ENCODE measurements at places on chromosomes 2 and 18. TPM values are rescaled to one million over a fixed set of nuclear protein-coding genes. Genes with fewer than 3 reads are reported as not detected.

DNA sequence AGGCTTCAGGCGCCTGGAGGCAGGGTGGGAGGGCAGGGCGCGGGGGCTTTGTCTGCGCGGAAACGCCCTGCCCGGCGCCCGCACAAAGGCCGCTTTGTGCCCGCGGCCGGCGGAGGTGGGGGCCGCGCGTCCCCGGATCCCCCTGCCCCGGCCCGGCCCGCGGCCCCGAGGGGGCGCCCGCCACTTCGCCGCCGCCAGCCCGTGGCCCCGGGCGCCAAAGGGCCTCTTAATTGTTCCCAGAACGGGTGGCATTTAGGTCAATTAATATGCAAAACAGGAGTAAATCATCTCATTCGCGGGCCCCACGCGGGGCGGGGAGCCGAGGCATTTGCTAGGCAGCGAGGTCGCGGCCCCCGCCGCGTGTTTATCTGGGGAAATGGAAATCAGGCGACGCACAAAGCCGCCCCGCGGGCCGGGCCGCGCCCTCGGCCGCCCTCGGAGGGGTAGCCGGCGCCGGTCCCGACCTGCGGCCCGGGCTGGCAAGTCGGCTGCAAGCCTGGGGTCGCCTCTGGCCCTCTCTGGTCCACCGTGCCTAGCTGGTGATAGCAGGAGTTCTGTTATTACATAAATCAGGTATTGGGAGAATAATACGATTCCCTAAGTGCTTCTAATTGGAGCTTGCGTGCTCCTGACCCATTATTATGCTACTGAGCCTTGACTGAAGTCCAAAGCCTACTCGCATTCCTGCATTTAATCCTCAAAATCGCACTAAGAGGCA, 148.2 kb upstream of the GLI2 start:
- no peak overlapping the region for H3K4me3 ChIP-seq
- no peaks in the 10 kb centered on the region for H3K36me3 ChIP-seq
- H3K27me3 ChIP-seq: peaks cover 21% of the 10 kb centered on the region
- no peak overlapping the region for H3K27ac ChIP-seq
- no peak for DNase-seq

DNA sequence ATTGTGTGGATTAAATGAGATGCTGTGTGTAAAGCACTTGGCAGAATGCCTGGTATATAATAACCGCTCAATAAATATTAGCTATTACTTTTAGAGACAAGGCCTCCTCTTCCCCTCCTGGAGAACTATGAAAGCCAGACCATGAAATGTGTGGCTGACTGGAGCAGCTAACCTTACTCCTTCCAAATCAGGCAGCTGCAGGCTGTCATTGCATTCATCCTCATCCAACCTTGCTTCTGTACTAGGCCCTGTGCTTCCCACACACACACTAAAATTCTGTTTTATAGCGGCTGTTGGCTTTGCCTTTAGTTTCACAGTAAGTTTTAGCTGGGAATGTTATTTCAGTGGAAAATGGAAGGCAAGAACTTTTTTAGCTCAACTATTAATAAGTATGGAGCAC, 10.2 kb upstream of the SP9 start:
- peaks cover 60% of the 10 kb centered on the region for H3K27me3 ChIP-seq
- no peak overlapping the region for H3K4me3 ChIP-seq
- H3K4me1 ChIP-seq: peaks cover 24% of the 10 kb centered on the region
- no peaks in the 10 kb centered on the region for H3K36me3 ChIP-seq

DNA sequence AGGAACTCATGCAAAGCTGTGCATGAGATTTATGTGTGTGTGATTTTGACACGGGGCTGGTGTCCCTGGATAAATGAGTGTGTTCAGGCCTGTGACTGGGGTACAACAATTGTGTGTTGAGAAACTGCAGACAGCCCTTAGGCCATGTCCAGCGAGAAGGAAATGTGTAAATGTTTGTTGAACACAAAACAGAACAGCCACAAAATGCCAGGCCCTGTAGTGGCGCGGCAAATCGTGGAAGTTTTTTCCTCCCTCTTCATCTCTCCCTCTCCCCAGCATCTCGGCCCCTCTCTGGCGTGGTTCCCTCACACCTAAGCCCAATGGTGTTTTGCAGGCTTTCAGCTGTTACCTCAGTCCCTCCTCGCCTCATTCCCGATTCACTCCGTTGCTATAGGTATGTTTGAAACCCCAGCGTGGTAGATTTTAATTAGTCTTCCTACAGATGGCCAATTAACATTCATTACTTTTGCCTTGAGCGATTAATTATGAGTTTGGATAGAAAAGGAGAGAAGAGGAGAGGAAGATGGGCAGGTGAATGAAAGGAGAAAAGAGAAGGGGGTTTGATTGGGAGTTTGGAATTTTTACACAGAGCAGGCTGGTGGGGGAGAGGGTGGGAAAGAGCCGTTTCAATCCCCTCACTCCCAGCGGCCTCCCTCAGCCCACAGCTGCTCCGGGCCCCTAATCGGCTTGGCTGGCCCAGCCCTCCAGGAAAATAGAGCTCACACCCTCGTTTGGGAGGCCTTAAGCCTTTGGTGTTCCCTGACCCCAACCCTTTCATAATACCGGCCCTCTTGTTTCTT, 10.8 kb downstream of the SPR start:
- no peak overlapping the region for H3K4me3 ChIP-seq
- H3K4me1 ChIP-seq: no peaks in the 10 kb centered on the region
- peaks cover 27% of the 10 kb centered on the region for H3K27me3 ChIP-seq
- DNase-seq: no peak
- no peaks in the 10 kb centered on the region for H3K36me3 ChIP-seq

- peaks cover 11% of the 10 kb centered on the region for H3K4me1 ChIP-seq
- peak overlapping the region; percentile 68 for H3K27ac ChIP-seq
- H3K36me3 ChIP-seq: no peaks in the 10 kb centered on the region
Observed at GRCh38 chr2:172860336-172860707, 124.7 kb downstream of the RAPGEF4 start.

DNA sequence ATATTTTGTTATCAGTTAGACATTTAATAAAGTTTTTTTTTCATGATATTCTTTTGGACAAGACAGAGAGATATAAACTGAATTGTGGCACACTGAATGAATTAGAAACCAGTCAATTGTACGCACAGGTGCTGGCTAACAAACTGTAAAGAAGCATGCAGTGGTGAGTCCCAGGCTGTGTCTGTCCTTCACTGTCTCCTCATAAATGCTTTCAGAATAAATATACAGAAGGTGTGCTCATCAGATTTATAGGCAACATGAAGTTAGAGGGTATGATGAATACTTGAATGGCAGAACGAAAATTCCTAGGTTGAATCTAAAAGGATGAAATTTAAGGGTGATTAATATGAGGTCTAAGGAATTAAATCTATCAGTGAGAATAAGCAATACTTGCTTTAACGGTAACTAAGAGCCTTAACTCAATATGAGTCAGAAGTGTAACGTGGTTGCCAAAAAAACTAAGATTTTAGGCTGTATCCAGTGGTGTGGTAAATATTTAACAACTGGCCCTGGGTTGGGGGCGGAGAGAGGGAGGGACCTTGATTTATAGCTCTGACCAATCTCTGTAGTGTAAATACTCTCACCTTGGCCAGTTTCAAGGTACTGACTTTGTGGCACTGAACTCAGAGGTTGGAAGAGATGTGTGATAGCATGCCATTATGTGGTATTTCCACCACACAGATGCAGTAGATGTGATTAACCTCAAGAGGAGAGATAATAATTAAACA, 41.9 kb upstream of the AAK1 start:
- peaks cover 16% of the 10 kb centered on the region for H3K4me1 ChIP-seq
- H3K27me3 ChIP-seq: no peaks in the 10 kb centered on the region
- no peak overlapping the region for H3K4me3 ChIP-seq
- DNase-seq: peak; percentile 64

DNA sequence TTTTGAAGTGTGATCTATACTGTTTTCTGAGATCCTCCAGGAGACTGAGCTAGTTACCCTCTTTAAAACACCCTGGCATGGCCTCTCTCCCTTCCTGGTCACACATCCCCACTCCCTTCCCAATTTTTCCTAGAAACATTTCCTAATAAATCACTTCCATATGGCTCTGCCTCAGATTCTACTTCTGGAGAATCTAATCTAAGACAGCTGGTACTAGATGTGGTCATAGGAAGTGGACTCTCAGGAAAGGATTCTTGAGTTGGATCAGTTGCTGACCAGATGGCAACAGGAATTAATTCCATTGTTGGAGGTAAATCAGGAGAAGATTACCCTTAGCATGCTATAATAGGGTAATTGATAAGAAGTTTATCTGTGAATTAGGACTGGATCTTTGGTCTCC, 310.5 kb downstream of the SATB2 start:
- H3K27ac ChIP-seq: no peak overlapping the region
- no peaks in the 10 kb centered on the region for H3K27me3 ChIP-seq
- H3K4me1 ChIP-seq: no peaks in the 10 kb centered on the region
- DNase-seq: no peak

LRRC30 gene
- total RNA-seq: not detected

DNA sequence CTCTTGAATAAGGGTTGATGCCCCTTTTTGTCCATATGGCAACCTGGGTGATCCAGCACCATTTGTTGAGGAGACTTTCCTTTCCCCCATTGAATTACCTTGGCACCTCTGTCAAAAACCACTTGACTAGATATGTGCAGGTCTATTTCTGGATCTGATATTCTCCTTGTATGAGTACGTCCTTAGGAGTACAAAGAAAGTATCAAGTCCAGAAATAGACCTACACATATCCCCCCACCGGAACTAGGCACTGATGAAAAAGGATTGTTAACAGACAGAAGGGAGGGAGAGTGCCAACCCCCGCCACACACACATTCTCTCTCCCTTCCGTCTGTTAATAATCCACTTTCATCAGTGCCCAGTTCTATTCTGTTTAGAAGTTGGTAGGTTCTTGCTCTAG, 225.0 kb downstream of the TMEM163 start:
- no peak overlapping the region for H3K4me3 ChIP-seq
- H3K27me3 ChIP-seq: no peaks in the 10 kb centered on the region
- DNase-seq: no peak
- H3K4me1 ChIP-seq: no peaks in the 10 kb centered on the region
- H3K27ac ChIP-seq: no peak overlapping the region

GRCh38 chr2:208130712-208131110, 1.1 kb upstream of the CRYGC start:
- peaks cover 29% of the 10 kb centered on the region for H3K4me1 ChIP-seq
- no peak for DNase-seq
- H3K36me3 ChIP-seq: no peaks in the 10 kb centered on the region
- no peak overlapping the region for H3K4me3 ChIP-seq

DNA sequence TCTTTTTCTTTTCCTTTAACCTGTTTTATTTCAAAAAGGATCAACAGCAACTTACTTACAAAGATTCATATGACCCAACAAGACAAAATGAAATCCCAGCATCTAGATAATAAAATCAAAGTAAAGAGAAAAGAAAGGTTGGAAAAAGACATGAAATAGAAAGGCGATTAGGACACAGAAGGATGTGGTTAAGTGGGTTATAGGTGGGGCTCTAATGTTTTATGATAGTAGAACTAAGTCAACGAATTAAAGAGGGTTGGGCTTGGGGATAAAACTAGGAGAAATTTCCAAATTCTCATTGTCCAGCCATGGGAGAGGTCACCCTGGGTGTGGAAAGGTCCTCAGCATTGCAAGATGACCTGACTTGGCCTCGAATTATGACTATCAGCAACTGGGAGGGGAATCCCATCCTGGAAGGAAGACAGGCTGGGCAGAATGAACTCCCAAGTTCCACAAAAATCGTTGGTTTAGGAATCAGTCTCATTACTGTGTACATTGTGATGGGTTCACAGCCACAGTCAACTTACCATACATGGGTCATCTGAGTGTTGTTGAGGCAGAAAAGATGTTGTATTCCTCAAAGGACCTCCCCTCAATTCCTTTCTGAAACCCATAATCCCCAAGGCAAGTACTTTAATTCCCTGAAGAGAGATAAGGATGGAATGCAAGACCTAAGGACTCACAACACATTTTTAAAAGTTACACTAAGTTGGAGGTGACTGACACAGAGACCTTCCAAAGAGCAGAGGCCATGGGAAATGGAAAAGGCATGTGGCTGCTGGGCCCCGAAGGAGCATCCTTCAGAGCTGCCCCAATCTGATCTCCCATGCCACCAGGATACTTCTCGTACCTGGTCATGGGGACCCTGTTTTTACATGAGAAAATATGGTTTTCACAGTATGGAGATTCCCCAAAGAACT, 167.6 kb downstream of the UXS1 start:
- peaks cover 26% of the 10 kb centered on the region for H3K4me1 ChIP-seq
- no peak overlapping the region for H3K27ac ChIP-seq
- H3K36me3 ChIP-seq: no peaks in the 10 kb centered on the region

GPR45 gene
- total RNA-seq: not detected

- no peak for DNase-seq
- H3K27me3 ChIP-seq: no peaks in the 10 kb centered on the region
- H3K36me3 ChIP-seq: no peaks in the 10 kb centered on the region
- no peak overlapping the region for H3K27ac ChIP-seq
Observed at GRCh38 chr18:8933714-8934284, 168.7 kb upstream of the NDUFV2 start.

DNA sequence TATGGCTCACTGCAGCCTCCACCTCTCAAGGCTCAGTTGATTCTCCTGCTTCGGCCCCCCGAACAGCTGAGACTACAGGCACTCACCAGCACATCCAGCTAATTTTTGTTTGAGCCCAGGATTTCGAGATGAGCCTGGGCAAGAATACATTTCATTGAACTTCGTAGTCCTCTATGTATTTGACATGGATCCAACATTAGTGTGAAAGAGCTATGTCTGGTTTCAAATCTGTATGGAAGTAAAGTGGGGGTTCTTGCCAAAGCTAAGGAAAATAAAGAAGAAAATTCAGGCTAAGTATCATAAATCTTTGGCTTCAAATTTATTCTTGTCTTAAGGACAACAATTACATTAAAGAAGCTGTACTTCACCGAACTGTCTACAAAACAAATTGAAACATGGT, 1291.7 kb upstream of the CRIM1 start:
- no peak overlapping the region for H3K27ac ChIP-seq
- no peaks in the 10 kb centered on the region for H3K27me3 ChIP-seq

- no peak overlapping the region for H3K4me3 ChIP-seq
- H3K36me3 ChIP-seq: no peaks in the 10 kb centered on the region
- DNase-seq: peak; percentile 41
- no peaks in the 10 kb centered on the region for H3K27me3 ChIP-seq
- peaks cover 4% of the 10 kb centered on the region for H3K4me1 ChIP-seq
Observed at GRCh38 chr2:42369532-42370229, 8.7 kb upstream of the COX7A2L start.

DNA sequence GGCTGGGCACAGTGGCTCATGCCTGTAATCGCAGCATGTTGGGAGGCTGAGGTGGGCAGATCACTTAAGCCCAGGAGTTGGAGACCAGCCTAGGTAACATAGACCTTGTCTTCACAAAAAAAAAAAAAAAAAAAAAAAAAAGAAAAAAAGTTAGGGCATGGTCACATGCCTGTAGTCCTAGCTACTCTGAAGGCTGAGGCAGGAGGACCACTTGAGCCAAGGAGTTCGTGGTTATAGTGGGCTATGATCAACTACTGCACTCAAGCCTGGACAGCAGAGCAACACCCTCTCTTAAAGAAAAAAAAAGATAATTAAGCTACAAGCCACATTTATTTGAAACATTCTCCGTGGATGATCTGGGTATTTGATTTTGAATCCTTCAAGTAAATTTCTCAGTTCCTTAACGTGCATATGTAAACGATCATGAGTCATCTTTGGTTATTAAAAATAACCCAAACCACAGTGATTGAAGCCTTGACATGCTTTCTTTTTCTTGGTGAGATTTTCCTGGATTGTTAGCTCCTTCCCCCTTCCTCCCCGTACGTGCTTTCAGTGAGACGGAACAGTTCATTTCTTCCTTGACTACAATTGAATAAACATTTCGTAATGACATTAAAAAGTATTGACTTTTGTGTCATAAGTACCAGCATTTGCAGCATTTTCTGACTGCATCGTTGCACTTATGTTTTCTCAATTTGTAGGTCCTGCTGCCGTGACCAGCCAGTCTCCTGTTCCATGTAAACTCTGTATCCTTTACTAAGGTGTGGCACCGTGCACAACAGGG, 20.3 kb downstream of the RMC1 start:
- H3K27ac ChIP-seq: no peak overlapping the region
- no peaks in the 10 kb centered on the region for H3K27me3 ChIP-seq
- DNase-seq: no peak
- no peaks in the 10 kb centered on the region for H3K4me1 ChIP-seq

AGAP1 gene
- total RNA-seq: 20.0 TPM
